Esophagus squamous epithelium (tissue), 5 donors: ENCODE measurements at places on chromosomes 5 and 9.

- no peak for DNase-seq
These were observed 1404.3 kb downstream of the MAT2B start for GRCh38 chr5:164909673-164910072.

- no peak for DNase-seq
These were observed at the start of gene IFNK for GRCh38 chr9:27524236-27524635. Gene IFNK, plus strand, starts transcription at chr9:27524290. Its CDS starts 47 bp downstream, at chr9:27524337.

GRCh38 chr9:16247188-16247875, 623.1 kb downstream of the BNC2 start:
- no peak for DNase-seq

DNA sequence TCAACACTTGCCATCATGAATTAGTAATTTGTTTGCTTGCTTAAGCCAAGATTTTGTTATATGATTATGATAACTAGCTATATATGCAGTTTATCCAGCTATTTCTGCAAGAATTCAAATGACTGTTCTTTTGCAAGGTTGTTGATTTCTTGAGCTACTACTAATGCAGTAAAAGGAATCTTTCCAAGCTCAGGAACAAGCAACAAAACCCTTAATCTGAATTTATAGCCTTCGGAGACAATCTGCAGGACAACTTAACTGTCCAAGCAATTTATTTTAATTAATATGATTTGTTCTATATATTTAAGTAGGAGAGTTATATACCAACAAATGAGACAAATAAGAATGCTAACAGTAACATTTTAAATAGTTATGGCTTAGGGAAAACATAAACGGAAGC, 426.8 kb upstream of the POU5F2 start:
- no peak for DNase-seq

DNA sequence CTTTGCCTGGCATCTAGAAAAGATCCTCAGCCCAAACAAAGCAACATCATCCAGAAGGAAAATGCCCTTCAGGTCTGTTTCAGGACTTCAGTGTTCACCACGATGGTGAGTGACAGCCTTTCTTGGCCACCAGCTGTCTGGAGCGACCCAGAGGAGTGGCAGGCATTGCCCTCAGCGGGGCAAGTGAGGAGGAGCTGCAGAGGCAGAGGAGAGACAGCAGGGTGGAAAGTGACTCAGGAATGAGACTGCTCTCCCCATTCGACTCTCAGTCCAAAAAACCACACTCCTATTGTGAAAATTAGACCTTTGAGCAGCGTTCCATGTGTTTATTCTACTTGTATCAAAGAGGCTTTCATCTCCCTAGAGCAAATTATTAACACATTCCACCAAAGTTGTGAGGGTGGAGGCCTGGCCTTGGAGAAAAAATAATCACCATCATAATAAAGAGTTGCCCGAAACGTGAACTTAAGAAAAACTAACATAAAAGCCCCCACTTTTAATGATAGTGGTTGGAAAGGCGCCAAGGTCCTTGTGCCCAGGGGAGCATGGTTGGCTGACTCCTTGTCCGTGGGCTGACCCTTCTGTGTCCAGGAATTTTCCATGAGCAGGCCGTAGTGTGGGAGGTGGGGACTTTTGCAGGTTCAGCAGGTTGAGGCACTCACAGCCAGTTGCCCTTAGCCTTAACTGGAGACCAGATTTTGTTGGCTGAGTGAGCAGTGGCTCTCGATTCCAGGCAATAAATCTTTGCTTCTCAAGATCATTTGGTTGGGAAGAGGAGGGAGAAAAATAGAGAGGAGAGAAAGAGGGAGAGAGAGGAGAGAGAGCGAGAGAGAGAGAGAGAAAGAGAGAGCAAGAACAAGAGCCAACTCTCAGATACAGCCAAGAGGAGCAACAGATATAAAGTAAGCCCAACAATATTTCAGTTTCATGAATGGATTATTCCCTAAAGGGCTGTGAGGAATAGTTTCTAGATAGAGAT, 125.9 kb upstream of the ANKRD55 start:
- no peak for DNase-seq

- no peak for DNase-seq
These were observed 34.8 kb upstream of the IL31RA start for GRCh38 chr5:55816342-55816741.

GRCh38 chr9:115212832-115213231, 94.9 kb upstream of the TNC start:
- no peak for DNase-seq

- no peak for DNase-seq
These were observed 235.1 kb upstream of the ANKH start for GRCh38 chr5:15106530-15107283.

DNA sequence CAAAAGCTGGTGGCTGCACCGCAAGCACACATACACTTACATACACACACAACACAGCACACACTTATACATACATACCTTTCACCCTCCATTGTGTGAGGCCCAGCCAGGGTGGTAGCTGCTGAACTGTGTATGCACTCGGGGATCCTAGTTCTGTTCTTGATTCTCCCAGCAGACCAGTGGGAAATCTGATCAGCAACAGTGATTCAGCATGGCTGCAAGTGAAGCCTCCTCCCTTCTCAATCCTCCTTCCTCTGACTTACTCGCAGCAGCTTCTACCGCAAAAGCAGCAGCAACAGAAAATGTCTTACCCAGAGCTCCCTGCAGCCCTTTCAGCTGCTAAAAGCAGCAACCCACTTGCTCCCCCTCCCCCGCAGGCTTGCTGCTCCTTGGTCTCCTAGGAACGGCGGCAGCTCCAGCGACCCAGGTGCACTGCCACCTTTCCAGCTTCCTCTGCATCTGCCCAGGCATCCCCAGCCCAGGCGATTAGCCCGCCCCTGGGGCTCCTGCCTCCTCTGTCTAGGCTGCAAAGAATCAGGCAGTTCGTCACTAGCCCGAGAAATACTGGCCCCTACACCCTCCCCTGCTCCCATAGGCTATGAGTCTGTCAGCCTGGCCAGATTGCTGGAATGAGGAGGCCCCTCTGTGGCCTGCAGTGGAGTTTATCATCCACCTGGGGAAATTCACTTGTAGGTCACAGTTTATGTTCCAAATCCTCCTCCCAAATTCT, at the start of gene KLHL3:
TSS of gene KLHL3 (minus strand) at position 535 of the 730 bp plus-strand sequence. CDS start at position 92, 443 bp downstream.
- no peak for DNase-seq

GRCh38 chr5:67459253-67459652, 262.7 kb upstream of the CD180 start:
- DNase-seq: no peak

DNA sequence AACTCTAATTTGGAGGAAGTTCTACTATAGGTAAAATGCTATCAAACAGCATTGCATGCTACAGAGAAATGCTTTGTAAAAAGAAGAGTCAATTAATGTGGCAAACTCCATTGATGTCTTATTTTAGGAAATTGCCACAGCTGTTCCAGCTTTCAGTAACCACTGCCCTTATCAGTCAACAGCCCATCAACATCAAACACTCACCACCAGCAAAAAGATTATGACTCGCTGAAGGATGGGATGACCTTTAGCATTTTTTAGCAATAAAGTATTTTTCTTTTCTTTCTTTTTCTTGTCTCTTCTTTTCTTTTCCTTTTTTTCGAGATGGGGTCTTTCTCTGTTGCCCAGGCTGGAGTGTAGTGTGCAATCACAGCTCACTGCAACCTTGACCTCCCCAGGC, 26.0 kb downstream of the CRHBP start:
- no peak for DNase-seq

DNA sequence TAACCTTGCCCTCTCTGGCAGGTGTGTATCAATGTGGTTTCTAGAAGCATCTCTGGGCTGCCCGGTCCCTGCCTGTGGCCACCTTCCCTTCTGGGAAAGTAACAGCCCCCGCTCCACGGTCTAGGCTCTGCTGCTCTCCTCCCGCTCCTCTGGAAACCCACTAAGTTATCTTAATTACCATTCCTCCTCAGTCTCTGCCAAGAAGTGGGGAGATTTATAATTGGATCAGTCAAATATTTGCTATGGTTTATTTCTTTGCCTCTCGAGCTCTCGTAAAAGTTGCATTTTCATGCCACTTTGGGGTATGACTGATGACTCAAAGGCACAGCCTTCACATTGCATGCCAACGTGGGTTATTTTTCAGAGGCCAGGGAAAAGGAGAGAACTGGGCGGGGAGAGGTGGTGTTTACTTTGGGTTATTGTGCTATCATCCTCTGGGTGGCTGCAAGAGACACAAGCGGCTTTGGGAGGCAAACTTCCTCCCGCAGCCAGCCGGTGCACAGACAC, 205.3 kb upstream of the WWC1 start:
- no peak for DNase-seq
